ENCODE measurements at places on chromosomes 7 and 10. TPM values are rescaled to one million over a fixed set of nuclear protein-coding genes. Genes with fewer than 3 reads are reported as not detected.

The PCDH15 gene
- 0.52 TPM for total RNA-seq

The ZYX gene
- total RNA-seq: 17.7 TPM

The RBM33 gene
- total RNA-seq: 53.2 TPM

The UPK3B gene
- total RNA-seq: not detected

The TAS2R5 gene
- total RNA-seq: 0.52 TPM

The CYP26A1 gene
- total RNA-seq: 0.52 TPM

The PGAM2 gene
- 618 TPM for total RNA-seq

The OR2A42 gene
- under 0.01 TPM for total RNA-seq

The PRKAR2B gene
- 11.5 TPM for total RNA-seq

The NET1 gene
- 79.3 TPM for total RNA-seq

The SSBP1 gene
- total RNA-seq: 101 TPM

The PRTFDC1 gene
- total RNA-seq: 6.8 TPM

The NUPR2 gene
- 1.0 TPM for total RNA-seq

The PLOD3 gene
- 20.9 TPM for total RNA-seq

The CAV2 gene
- 35.0 TPM for total RNA-seq

The LRRC4 gene
- total RNA-seq: 1.0 TPM

The COL26A1 gene
- 7.8 TPM for total RNA-seq

The CPXM2 gene
- 0.52 TPM for total RNA-seq

The TAF3 gene
- total RNA-seq: 2.1 TPM

The SPAG6 gene
- 2.6 TPM for total RNA-seq

The PRLHR gene
- total RNA-seq: not detected

The PIP gene
- not detected for total RNA-seq

The TET1 gene
- total RNA-seq: 15.1 TPM

The DOCK1 gene
- 52.7 TPM for total RNA-seq

The OR2A12 gene
- total RNA-seq: not detected

The FKBP6 gene
- under 0.01 TPM for total RNA-seq

The WASHC2A gene
- total RNA-seq: 24.0 TPM

The CCL24 gene
- total RNA-seq: not detected

The MRC1 gene
- total RNA-seq: 27.1 TPM

The TMEM229A gene
- total RNA-seq: not detected

The CPA4 gene
- 2.1 TPM for total RNA-seq

The ACSL5 gene
- total RNA-seq: 4.2 TPM

The KIAA1549 gene
- total RNA-seq: 4.2 TPM

The NKX6-2 gene
- total RNA-seq: not detected

The PDZD7 gene
- 1.0 TPM for total RNA-seq

The CNTNAP2 gene
- 14.1 TPM for total RNA-seq

Measured in skeletal muscle tissue (tissue), 5 donors.